ENCODE measurements at places on chromosomes 4 and X.

- no peak for DNase-seq
Measured at GRCh38 chrX:20378233-20378920, 111.7 kb upstream of the RPS6KA3 start.

DNA sequence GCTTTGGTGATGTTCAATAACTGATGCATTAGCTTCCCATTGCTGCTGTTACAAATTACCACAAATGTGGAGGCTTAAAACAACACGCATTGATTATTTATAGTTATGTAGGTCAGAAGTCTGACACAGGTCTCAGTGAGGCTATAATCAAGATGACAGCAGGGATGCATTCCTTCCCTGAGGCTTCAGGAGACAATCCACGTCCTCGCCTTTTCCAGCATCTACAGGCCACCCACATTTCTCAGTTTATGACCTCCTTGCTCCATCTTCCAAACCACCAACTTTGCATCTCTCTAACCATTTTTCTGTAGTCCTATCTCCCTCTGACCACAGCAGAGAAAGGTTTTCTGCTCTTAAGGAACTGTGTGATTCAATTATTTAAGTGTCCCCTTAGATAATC lies 92.5 kb downstream of the GASK1B start:
- no peak for DNase-seq

GRCh38 chr4:110629780-110630687 lies 7.2 kb upstream of the PITX2 start:
- no peak for DNase-seq

DNA sequence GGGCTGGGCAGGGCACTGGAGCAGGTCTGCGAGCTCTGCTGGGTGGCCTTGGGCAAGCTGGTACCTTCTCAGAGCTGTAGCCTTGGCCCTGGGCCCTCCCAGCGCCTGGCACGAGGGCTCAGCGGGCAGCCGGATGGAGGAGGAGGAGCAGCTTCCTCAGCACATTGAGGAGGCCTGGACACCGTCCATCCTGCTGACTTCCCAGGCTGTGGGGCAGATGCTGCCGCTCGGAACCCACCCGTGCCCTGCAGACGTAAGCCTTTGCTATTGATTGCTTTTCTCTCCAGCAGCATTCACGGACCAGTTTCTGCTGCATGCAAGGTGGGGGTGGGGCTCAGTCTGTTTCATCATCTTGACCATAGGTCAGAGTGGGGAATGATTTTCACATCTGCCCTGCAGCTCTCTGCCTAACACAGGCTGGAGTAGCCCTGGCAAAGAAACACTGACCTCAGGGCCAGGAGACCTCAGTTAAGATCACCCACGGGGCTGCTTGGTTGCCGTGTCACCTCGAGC lies 80.7 kb upstream of the PSAPL1 start:
- no peak for DNase-seq

DNA sequence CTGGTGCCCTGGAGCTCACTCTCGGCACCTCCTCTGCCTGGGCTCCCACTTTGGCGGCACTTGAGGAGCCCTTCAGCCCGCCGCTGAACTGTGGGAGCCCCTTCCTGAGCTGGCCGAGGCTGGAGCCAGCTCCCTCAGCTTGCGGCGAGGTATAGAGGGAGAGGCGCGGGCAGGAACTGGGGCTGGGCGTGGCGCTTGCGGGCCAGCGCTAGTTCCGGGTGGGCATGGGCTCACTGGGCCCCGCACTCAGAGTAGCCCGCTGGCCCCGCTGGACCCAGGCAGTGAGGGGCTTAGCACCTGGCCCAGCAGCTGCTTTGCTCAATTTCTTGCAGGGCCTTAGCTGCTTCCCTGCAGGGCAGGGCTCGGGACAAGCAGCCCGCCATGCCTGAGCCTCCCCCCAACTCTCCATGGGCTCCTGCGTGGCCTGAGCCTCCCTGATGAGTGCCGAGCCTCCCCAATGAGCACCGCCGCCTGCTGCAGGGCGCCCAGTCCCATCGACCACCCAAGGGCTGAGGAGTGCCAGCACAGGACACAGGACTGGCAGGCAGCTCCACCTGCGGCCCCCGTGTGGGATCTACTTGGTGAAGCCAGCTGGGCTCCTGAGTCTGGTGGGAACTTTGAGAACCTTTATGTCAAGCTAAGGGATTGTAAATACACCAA lies 26.7 kb upstream of the FAM90A26 start:
- no peak for DNase-seq

DNA sequence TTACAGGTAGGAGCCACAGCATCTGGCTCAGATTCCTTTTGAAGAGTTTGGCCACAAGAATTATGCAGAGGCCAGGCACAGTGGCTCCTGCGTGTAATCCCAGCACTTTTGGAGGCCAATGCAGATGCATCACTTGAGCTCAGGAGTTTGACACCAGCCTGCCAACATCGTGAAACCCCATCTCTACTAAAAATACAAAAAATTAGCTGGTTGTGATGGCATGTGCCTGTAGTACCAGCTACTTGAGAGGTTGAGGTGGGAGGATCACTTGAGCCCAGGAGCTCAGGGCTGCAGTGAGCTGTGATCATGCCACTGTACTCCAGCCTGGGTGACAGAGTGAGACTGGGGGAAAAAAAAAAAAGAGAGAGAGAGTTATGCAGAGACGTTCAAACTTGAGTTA lies 53.0 kb downstream of the MID1IP1 start:
- DNase-seq, result no peak

- no peak for DNase-seq
Measured at GRCh38 chr4:26372076-26372475, 51.3 kb downstream of the RBPJ start.

- DNase-seq, result no peak
Measured at GRCh38 chrX:82224961-82225360, 1023.1 kb downstream of the SH3BGRL start.

GRCh38 chr4:29423836-29424721 lies 1296.1 kb upstream of the PCDH7 start:
- no peak for DNase-seq

- DNase-seq, result no peak
Measured at GRCh38 chr4:25703731-25704388, 48.2 kb downstream of the SLC34A2 start.

- no peak for DNase-seq
Measured at GRCh38 chr4:124590480-124590879, 122.1 kb downstream of the ANKRD50 start.

DNA sequence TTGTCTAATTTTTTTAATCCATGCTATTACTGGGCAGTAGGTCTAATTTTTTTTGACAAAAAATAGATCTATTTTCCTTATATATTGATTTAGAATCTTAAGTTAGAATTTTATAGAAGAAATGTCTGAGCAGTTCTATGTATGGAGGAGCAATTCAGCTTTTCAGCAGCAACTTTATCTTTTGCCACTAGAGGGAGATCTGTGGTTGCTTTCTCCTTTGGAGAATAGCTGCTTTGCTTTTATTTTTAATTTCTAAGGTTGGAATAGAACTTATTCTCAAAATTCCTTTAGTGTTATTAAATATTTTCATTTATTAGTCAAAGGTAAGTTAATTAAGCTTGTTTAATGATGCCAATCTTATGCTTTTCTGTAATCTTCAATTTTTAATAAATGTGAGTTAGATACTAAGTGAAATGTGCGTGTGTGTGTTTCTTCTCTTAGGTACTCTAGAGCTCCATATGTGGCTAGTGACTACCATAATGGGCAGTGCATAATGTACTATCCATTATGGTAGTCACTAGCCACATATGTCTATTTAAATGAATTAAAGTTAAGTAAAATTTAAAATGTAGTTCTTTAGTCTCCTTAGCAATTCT lies 29.3 kb downstream of the FAM199X start:
- no peak for DNase-seq

- DNase-seq, result no peak
Measured at GRCh38 chrX:101229170-101229569, 9.6 kb downstream of the DRP2 start.

DNA sequence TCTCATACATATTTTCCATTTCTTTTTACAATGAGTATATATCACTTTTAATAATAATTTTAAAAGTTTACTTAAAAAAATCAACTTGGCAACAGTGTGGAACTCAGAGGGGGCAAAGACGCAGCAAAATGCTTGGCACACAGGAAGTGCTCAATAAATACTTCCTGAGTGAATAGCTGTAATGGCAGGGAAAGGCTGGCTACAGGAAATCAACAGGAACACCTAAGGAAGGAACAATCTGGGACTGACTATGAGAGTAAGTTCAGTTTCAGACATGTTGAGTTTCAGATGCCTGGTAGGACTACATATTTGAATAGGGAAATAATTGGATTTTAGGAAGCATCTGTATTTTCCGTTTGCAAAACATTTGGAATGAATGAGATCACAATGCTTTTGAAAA lies 137.6 kb downstream of the SCLT1 start:
- DNase-seq, result no peak

GRCh38 chr4:53716471-53717063 lies 125.3 kb upstream of the LNX1 start:
- no peak for DNase-seq

GRCh38 chr4:173288296-173288695 lies 45.9 kb downstream of the HMGB2 start:
- no peak for DNase-seq

- no peak for DNase-seq
Measured at GRCh38 chr4:184792950-184793555, 32.7 kb downstream of the ACSL1 start.

- DNase-seq, result no peak
Measured at GRCh38 chr4:126047114-126047513, 732.4 kb downstream of the FAT4 start.

- DNase-seq, result no peak
Measured at GRCh38 chr4:173333658-173334084, 487 bp downstream of the HMGB2 start.

- no peak for DNase-seq
Measured at GRCh38 chr4:81549984-81550383, 78.3 kb upstream of the RASGEF1B start.

GRCh38 chr4:29224911-29225310 lies 1495.3 kb upstream of the PCDH7 start:
- no peak for DNase-seq

DNA sequence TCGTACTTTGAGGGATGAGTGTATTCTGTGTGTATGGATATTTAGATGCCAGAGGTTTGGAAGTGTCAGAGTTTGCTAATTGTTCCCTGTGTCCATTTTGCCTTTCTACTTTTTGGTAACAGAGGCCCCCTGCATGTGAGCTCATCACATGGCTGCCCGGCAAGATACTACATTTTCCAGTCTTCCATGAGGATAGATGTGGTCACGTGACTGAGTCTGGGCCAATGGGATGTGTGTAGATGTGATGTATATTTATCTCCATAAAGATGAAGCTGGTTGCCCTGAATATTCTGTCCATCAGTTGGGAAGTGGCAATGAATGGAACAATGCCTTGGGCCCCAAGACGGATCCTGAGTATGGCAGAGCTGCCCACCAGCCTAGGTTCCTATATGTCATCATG lies 29.0 kb upstream of the SMS start:
- no peak for DNase-seq

DNA sequence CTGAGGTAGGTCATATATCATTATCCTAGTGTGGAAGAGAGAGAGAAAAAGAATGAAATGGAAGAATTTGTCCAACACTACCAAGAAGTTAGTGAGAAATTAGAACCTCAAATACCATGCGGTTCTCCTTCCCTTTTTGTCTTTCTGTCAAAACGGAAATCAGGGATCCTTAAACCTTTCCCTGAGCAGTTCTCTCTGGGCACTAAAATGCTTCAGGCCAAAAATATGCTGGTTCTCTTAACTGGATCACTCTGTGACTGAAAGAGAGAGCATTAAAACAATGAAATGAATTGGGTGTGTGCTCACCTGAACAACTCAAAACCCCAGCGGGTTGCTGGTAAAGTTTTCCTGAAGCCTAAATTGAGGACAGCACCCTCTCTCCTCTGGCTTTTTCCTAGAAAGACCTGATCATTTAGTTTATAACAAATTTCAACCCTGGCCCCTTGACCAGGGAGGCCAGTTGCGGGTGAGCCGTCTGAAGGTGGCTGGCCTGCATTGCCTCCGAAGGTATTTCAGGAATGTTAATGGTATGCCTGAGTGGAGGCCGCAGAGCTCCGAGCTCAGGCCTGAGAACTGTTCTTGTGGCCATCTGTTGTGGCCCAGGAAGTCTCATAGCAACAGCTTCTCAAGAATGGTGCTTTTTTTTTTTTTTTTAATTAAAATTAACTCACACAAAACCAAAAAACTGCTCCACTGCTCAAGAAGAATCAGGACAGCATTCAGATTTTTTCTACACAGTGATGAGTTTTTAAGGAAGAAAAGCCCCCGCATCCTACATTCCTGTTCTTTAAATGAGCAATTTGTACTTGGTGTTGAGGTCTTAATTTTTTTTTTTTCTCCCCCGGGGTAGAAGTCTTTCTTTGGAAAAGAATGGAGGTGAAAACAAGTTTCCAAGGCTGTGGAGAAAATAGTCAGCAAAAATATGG lies 155.1 kb downstream of the SHROOM3 start:
- no peak for DNase-seq

GRCh38 chr4:164058776-164059445 lies 564.4 kb downstream of the TMA16 start:
- DNase-seq, result no peak

DNA sequence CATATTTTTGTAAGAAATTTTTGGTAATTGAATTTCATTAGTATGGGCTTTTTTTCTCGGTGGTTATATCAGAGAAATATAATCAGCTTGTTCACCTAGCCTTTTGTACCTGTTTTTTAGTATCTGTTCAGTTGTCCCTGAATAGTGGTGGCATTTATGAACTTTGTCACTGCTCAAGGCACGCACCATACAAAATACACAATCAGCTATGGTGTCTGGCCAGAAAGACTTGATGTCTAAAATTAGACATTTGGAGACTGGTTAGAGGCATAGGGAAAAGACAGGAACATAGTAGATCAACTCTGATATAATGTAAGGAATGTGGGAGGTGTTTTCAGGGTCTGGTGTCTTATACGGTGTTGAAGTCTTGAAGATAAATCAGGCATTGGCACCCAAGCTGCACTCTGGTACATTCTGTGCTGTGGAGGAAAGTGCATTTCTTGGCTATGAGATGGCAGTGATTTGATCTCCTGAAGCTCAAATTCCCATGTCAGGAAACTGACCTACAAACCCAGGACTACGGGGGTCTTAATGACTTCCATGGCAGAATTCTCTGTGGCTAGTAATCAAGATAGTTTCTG lies 3.6 kb downstream of the ART3 start:
- no peak for DNase-seq

DNA sequence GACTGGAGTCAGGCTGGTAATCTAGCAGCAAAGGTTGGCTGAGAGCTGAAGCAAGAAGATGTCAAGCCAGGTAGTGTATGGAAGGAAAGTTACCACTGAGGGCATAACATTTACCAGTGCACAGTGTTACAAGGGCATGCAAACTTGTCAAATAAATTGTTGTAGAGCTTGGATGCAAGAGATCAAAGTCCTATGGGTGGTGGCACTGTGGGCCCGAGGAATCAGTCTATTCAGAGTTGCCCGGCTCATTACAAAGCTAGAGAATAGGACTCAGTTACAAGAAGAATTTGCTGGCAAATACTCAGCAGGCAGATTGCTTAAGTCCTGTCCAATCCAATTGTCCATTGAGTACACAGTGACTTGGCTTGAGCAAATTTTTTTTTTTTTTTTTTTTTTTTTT lies 2043.8 kb downstream of the ARAP2 start:
- no peak for DNase-seq

- no peak for DNase-seq
Measured at GRCh38 chr4:109075621-109076020, 226.8 kb downstream of the COL25A1 start.

GRCh38 chr4:76339364-76339763 lies 32.8 kb downstream of the STBD1 start:
- DNase-seq, result no peak

All from activated B cell treated with CpG ODN at 0.5 μM for 24 hours (primary cell).